ENCODE measurements at places on chromosomes 11 and 22. TPM values are rescaled to one million over a fixed set of nuclear protein-coding genes. Genes with fewer than 3 reads are reported as not detected.

- peak; percentile 75 for ATAC-seq
These were observed 2.6 kb upstream of the HPX start for GRCh38 chr11:6443269-6444003.

DNA sequence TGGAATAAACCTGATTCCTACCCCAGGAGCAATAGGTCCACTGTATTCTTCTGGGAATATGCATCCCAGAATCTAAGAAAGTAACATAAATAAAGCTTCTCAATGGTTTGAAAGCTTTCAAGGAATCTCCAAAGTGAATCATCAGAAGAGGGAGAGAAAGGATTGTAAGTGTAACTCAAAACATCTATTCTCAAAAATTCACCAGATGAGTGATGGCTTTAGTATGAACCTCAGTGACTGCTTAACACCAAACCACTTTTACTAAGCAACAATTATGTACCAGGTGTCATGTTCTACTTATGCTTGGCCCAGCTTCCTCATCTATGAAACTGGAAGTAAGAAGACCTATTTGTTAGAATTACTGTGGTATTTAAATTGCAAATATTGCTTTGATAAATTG lies 7.4 kb downstream of the RAB38 start:
- ATAC-seq: no peak

- peak; percentile 54 for ATAC-seq
These were observed 77.7 kb downstream of the C22orf31 start for GRCh38 chr22:28983788-28984441.

GRCh38 chr11:64871492-64871891 lies 6.9 kb downstream of the EHD1 start:
- no peak for ATAC-seq

GRCh38 chr11:76321820-76322524 lies 59.0 kb downstream of the THAP12 start:
- no peak for ATAC-seq

GRCh38 chr11:130979386-130979972 lies 63.2 kb upstream of the SNX19 start:
- ATAC-seq: peak; percentile 36

The KRTAP5-3 gene
- not detected for total RNA-seq

The FAM111B gene
- total RNA-seq: 9.6 TPM

All from esophagus mucosa (tissue), 1 donor.